Stomach (tissue), 19 donors: ENCODE measurements at places on chromosomes 11 and 22.

DNA sequence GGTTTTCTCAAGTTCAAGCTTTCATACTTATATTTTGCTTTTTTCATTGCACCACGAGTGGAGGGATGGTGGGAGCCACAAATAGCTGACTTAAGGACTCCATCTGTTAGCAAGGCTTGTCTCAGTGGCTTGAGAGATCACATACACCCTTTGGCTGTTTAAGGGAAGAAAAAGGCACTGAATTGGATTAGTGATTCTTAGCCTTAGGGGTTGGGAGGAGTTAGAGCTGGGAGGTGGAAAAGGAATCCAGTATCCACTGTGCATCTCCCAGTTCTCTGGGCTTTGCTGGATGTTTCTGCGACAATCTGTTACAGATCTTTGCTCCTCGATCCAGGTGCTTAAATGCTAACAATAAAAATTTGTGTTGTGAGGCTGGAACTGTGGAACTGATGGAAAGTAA is 593.6 kb downstream of the CNTN5 start:
- no peaks in the 10 kb centered on the region for H3K27me3 ChIP-seq
- no peaks in the 10 kb centered on the region for H3K36me3 ChIP-seq
- H3K4me1 ChIP-seq, result no peaks in the 10 kb centered on the region
- H3K27ac ChIP-seq, result no peak overlapping the region
- no peak overlapping the region for H3K4me3 ChIP-seq

- H3K27ac ChIP-seq, result peak overlapping the region; percentile 59
- H3K4me1 ChIP-seq, result peaks cover 100% of the 10 kb centered on the region
- peak overlapping the region; percentile 9 for H3K4me3 ChIP-seq
- no peak for DNase-seq
- H3K27me3 ChIP-seq, result no peaks in the 10 kb centered on the region
- H3K36me3 ChIP-seq, result peaks cover 63% of the 10 kb centered on the region
Measured at GRCh38 chr11:114080219-114080618, 20.7 kb downstream of the ZBTB16 start.

DNA sequence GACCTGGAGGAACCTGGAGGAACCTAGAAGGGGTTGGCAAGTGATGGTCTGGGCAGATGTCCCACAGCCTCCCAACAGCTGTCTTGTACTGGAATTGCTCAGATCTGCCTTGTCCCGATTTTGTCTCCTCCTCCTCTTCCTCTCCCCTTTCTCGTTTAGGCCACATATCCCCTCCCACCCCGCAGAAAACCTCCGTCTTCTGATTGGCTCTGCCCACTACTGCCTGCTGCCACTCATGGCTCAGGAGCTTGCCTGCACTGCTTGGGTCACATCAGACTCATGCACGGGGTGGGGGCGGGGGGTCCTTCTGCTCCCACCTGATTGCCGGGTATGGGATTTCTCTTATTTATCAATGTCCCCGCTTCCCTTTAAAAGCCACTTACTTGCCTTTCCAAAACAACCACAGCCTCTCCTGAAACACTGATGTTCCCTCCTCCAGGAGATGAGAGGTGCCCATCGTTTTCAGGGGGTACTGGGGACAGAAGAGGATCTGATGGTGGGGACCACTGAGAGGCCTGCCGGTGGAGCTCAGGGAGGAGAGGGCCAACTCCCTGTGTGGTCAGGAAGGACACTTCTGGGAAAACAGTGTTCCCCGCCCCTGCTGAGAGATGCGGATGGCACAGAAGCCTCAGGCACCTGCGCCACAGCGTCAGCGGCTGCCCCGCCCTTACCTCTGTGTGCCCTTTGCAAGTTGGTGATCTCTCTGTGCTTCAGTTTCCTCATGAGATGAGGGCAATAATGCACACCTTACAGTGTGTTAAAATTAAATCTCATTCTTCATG is 14.7 kb downstream of the TOM1 start:
- no peak overlapping the region for H3K4me3 ChIP-seq
- no peak overlapping the region for H3K27ac ChIP-seq
- no peak for DNase-seq
- no peaks in the 10 kb centered on the region for H3K27me3 ChIP-seq
- peaks cover 28% of the 10 kb centered on the region for H3K36me3 ChIP-seq
- peaks cover 69% of the 10 kb centered on the region for H3K4me1 ChIP-seq

DNA sequence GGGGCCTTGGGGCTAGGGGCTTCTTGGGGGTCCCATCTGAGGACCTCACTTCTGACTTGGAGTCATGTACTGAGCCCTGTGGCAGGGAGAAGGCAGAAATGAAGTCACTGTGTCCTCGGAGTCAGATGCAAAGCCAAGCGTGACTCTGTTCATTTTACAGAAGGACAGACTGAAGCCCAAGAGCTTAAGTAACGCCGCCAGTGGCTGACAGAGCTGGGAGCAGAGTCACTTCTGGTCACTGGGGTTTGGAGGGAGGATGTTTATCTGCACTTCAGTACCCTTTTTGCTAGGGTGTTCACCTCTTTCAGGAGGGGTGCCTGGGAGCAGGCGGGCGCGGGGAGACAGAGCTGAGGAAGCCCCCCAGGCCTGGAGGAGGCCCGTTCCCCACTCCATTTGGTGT is 10.7 kb downstream of the CD6 start:
- H3K36me3 ChIP-seq, result no peaks in the 10 kb centered on the region
- DNase-seq, result no peak
- no peaks in the 10 kb centered on the region for H3K27me3 ChIP-seq
- peaks cover 4% of the 10 kb centered on the region for H3K4me1 ChIP-seq

GRCh38 chr22:50062509-50063135 is 4.5 kb upstream of the TTLL8 start:
- no peak overlapping the region for H3K27ac ChIP-seq
- H3K27me3 ChIP-seq, result peaks cover 70% of the 10 kb centered on the region
- no peak for DNase-seq
- no peaks in the 10 kb centered on the region for H3K36me3 ChIP-seq

- DNase-seq, result no peak
- H3K4me1 ChIP-seq, result no peaks in the 10 kb centered on the region
- no peaks in the 10 kb centered on the region for H3K36me3 ChIP-seq
- no peaks in the 10 kb centered on the region for H3K27me3 ChIP-seq
- H3K27ac ChIP-seq, result no peak overlapping the region
Measured at GRCh38 chr11:119635041-119635740, 93.8 kb downstream of the NECTIN1 start.

GRCh38 chr22:43129426-43130425 is 13.5 kb downstream of the MCAT start:
- no peak overlapping the region for H3K4me3 ChIP-seq
- DNase-seq, result no peak
- no peaks in the 10 kb centered on the region for H3K27me3 ChIP-seq

- H3K27me3 ChIP-seq, result no peaks in the 10 kb centered on the region
- no peaks in the 10 kb centered on the region for H3K36me3 ChIP-seq
- H3K27ac ChIP-seq, result peak overlapping the region; percentile 32
Measured at GRCh38 chr11:76910620-76911414, 50.1 kb downstream of the ACER3 start.

- peaks cover 46% of the 10 kb centered on the region for H3K36me3 ChIP-seq
- peaks cover 13% of the 10 kb centered on the region for H3K4me1 ChIP-seq
- no peak for DNase-seq
- H3K27me3 ChIP-seq, result no peaks in the 10 kb centered on the region
Measured at GRCh38 chr22:39230261-39231196, 14.3 kb downstream of the PDGFB start.

- H3K4me3 ChIP-seq, result peak within 1 kb of the TSS; percentile 76
- H3K27ac ChIP-seq, result peak within 1 kb of the TSS; percentile 93
- H3K4me1 ChIP-seq, result peaks cover 74% of the 10 kb centered on the region
- H3K36me3 ChIP-seq, result peaks cover 50% of the 10 kb centered on the region
- peak; percentile 94 for DNase-seq
Measured at GRCh38 chr11:68038718-68039525, at the start of gene TCIRG1. Gene TCIRG1 (plus strand): TSS chr11:68039025. CDS start chr11:68041272, 2,247 bp downstream.

DNA sequence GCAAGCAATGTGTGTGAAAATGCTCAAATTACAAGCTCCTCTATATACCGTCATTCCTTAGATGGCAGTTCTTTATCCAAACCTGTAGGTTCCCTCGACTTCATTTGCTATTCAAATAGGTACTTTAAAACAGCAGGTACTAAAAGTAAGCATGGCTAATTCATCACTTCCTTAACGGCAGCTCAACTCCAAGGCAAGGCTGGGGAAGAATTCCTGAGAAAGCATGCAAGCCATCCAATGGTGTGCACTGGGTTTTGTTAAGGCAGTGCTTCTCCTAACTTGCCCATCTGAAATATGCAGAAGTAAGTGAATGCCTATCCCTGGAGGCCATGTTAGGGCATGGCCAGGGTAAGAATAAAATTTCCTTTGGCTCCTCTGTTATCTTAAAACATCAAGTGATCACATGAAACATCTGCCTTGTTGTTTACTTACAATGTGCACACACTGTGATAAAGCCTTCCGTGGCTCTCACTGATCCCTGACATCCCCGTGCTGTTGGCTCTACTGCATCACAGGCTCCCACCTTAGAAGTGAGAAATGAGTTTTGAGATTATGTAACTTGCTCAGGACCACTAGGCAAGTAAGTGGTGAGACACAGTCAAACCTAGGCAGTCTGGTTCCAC is 52.1 kb downstream of the SMCO4 start:
- H3K27me3 ChIP-seq, result no peaks in the 10 kb centered on the region
- H3K4me1 ChIP-seq, result peaks cover 79% of the 10 kb centered on the region
- no peak for DNase-seq
- H3K36me3 ChIP-seq, result peaks cover 11% of the 10 kb centered on the region
- H3K27ac ChIP-seq, result no peak overlapping the region
- no peak overlapping the region for H3K4me3 ChIP-seq

DNA sequence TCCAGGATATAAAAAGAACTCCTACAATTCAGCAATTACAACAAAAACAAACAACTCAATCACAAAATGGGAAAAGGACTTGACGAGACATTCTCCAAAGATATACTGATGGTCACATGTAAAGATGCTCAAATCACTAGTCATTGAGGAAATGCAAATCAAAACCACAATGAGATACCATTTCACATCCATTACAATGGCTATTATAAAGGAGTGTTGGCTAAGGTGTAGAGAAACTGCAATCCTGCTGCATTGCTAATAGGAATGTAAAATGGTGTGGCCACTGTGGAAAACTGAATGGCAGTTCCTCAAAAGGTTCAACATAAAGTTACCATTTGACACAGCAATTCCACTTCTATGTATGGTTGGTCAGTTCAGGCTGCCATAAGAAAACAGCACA is 11.8 kb upstream of the TBCEL start:
- no peaks in the 10 kb centered on the region for H3K4me1 ChIP-seq
- H3K36me3 ChIP-seq, result no peaks in the 10 kb centered on the region
- no peaks in the 10 kb centered on the region for H3K27me3 ChIP-seq

GRCh38 chr11:43818220-43818619 is 62.4 kb upstream of the ALKBH3 start:
- H3K36me3 ChIP-seq, result peaks cover 40% of the 10 kb centered on the region
- H3K27me3 ChIP-seq, result no peaks in the 10 kb centered on the region
- no peak overlapping the region for H3K27ac ChIP-seq
- no peaks in the 10 kb centered on the region for H3K4me1 ChIP-seq
- H3K4me3 ChIP-seq, result no peak overlapping the region

- H3K27ac ChIP-seq, result no peak overlapping the region
- H3K36me3 ChIP-seq, result no peaks in the 10 kb centered on the region
- DNase-seq, result no peak
- H3K27me3 ChIP-seq, result no peaks in the 10 kb centered on the region
- H3K4me3 ChIP-seq, result no peak overlapping the region
- H3K4me1 ChIP-seq, result peaks cover 5% of the 10 kb centered on the region
Measured at GRCh38 chr11:110121204-110121603, 28.0 kb downstream of the ZC3H12C start.

- H3K4me3 ChIP-seq, result no peak overlapping the region
- no peak for DNase-seq
- no peak overlapping the region for H3K27ac ChIP-seq
- H3K4me1 ChIP-seq, result peaks cover 6% of the 10 kb centered on the region
- H3K36me3 ChIP-seq, result peaks cover 16% of the 10 kb centered on the region
- H3K27me3 ChIP-seq, result no peaks in the 10 kb centered on the region
Measured at GRCh38 chr22:17853073-17853472, 78.8 kb upstream of the BID start.

DNA sequence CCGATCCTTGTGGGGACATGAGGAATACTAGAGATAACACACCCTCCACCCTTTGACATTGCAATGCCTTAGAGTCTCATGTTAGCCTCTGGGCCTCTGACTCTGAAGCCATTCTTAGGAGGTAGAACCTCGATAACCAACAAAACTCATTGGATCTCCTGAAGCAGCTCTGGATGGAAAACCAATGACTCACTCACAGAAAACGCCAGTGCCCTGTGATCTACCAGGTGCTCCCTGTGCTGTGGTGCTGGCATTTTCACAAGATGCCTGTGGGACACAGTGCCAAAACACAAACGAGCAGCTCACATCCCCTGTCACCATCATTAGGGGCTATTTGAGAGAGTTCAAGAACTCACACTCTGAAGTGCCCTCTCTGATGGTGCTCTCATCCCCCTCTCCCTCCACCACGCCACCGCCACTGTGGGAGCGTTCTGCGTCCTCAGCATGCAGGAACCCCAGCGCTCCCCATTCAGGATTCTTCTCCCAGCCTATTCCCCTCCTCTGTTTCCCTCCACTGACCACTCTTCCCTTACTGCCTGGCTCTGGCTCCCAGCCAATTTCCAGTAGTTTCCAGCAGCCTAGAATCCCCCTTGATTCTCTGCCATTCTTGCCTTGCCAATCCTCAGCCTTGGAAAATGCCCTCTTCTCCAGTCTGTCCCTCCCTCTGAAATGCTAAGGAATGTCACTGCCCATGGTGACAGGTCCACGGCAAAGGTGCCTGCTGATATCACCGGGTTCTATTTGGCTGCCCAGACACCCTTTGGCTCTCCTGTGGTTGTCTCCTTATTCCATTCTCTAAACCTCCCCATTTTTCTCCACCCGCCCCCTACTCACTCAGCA is 4.7 kb upstream of the POLD4 start:
- peak overlapping the region; percentile 100 for H3K27ac ChIP-seq
- no peak overlapping the region for H3K4me3 ChIP-seq
- H3K27me3 ChIP-seq, result no peaks in the 10 kb centered on the region

GRCh38 chr11:27700351-27701301 is at the start of gene BDNF:
Gene BDNF (minus strand): TSS chr11:27700455. CDS start chr11:27658564, 41,891 bp downstream.
- H3K27me3 ChIP-seq, result peaks cover 41% of the 10 kb centered on the region
- peak; percentile 55 for DNase-seq
- no peaks in the 10 kb centered on the region for H3K36me3 ChIP-seq

DNA sequence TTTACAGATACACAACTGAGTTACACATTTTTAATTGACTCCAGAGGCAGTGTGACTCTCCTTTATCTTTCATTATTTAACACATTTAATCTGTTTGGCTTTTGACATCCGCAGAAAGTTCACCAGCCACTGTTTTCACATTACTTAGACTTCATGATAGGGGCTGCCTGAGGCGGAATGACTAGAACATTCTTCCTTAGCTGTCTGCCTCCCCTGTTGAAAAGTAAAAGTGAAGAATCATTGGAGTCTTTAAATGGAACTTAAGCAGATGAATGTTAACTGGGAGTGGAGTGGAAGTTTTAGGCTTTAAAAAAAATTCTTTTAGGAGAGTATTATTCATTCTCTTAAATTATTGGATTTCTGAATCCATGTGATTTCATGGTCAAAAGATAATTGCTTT is 229.2 kb upstream of the MTNR1B start:
- H3K27me3 ChIP-seq, result no peaks in the 10 kb centered on the region
- H3K36me3 ChIP-seq, result no peaks in the 10 kb centered on the region
- no peaks in the 10 kb centered on the region for H3K4me1 ChIP-seq
- no peak overlapping the region for H3K27ac ChIP-seq
